ENCODE measurements at places on chromosomes 16 and 17.

- DNase-seq, result peak; percentile 79
Observed at GRCh38 chr17:32155896-32156295, 13.6 kb downstream of the RHOT1 start.

DNA sequence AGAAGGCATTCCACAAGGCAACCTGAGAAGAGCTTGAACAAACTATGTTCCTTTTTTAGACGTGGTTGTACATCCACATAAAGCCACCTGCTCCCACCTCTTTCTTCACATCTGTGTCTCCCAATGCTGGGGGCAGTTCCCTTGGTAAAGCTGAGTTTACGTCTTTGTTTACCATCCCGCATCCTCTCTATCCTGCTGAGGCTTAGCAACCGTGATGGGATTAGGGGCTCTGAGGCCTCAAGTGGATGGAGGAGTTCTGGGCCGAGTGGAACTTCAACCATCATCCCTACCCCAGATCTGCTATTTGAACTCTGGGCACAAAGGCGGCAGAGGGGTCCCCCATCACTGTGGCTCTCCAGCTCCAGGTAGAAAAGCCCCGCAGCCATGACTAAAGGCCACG lies 94.2 kb upstream of the CREBBP start:
- DNase-seq, result no peak

- no peak for DNase-seq
Observed at GRCh38 chr16:12310286-12310685, 333.8 kb downstream of the SNX29 start.

DNA sequence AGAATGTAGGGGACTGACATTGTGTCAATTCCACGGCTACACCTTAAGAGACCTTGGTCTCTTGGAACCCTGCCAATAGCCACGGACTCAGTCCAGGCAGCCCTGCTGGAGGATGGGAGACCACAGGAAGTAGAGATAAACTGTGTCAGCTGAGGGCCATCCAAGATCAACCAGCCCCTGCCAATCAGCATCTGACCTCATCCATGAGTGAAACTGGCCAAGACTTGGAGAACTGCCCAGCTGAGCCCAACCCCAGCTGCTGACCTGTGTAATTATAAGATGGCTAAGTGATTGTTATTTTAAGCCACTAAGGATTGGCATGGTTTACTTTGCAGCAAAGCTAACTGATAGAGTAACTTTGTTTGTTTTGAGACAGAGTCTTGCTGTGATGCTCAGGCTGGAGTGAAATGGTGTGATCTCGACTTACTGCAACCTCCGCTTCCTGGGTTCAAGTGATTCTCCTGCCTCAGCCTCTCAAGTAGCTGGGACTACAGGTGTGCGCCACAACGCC lies 13.3 kb upstream of the YWHAE start:
- peak; percentile 90 for DNase-seq

GRCh38 chr16:31700530-31701388 lies 172.8 kb upstream of the ZNF267 start:
- peak; percentile 30 for DNase-seq

All from amniotic epithelial cell (primary cell).